IPS-NIHi11 (cell line): ENCODE measurements at places on chromosomes 3 and 15.

DNA sequence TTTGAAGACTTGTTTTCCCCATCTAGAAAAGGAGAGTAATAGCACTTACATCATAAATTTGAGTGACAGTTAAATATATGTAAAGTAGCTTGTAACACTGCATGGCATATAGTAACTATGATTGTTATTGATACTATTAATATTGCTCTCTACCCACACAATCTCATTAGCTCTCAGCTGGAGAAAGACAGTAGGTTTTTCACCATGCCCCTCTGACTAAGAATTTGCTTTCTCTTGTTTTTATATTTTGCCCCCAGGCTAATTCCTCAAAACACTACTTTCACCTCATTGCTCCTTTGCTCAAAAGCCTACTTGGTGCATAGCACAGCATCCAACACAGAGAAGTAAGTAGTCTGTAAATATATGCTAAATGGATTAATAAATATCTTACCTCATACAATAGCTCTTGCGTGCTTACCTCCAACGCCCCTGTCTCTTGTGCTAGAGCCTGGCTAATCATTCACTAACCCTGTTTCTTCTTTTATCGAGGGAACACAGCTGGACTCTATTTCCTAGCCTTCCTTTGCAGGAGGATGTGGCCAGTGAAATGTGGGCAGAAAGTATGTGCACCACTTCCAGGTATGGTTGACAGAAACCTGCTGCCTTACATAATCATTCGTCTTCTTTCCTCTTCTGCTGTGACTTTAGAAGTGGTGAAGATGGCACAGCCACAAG lies 190.0 kb downstream of the PLCH1 start:
- no peak for DNase-seq

DNA sequence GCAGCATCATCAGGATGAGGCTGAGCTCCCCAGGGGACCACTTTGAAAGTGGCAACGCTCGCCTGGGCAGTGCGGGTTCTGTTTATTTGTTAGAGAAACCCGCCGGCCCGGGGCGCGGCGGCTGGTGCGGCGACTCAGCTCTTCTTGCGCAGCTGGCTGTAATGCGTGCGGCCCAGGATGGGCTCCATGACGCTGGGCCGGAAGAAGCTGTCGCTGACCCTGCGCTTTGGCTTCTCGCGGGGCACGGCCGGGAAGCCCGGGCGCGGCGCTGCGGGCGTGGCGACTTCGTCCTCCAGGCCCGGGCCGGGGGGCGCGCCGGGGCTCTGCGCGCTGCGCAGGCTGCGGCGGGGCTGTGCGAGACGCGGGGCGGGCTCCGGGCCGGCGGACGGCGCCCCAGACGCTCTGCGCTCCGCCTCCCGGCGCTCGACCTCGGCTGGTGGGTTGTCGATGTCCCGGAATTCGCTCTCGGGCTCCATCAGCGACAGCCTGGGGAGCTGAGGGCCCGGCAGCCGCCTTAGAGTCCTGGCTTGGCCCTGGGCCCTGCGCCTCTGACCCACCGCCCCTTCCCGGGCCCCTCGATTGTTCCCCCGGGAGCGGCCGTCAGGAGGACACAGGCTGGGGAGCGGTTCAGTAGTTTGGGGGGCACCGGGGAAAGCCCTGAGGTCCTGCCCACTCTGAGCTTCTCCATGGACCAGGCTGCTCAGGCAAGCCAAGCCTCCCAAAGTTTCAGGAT lies 10.3 kb upstream of the KIF7 start:
- DNase-seq, result peak; percentile 81

- no peak for DNase-seq
These were observed 15.3 kb downstream of the SNX1 start for GRCh38 chr15:64110950-64111678.

- DNase-seq, result no peak
These were observed 3.7 kb downstream of the SLCO3A1 start for GRCh38 chr15:91857224-91857585.

- no peak for DNase-seq
These were observed 97.7 kb upstream of the ATP2B2 start for GRCh38 chr3:10602769-10603768.

- no peak for DNase-seq
These were observed 344.6 kb downstream of the GRM7 start for GRCh38 chr3:7205535-7205934.

DNA sequence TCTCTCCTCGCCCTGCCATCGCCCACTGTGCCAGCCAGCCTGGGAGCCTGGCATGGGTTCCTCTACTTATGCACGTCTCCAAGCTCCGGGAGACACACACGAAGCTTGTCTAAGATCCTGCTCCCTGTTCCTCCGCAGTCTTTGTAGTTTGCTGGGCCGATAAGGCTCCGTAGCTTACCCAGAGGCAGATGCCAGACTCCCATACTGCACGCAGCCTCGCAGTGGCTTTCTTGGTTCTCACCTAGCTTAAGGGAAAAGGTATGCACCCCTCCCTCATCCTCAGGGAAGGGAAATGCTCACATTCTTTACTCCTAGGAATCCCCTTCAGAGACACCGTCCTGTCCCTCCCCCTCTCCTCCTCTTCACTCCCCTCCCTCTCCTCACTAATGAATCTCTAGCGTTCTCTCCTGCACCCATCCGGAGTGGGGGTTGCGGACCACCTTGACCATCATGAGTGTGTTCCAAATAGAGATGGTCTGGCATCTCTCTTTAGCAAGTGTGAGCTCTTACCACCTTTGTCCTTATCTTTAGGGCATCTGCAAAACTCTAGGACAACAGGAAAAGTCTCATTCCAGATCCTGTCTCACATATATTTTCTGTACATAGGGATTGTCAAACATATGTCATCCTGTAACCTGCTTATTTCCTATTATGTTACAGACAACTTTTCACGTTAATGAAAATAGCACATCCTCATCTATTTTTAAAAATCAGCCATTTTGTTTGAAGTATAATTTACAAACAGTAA lies 56.5 kb downstream of the TMEM266 start:
- peak; percentile 59 for DNase-seq

GRCh38 chr3:159806412-159806811 lies 182.2 kb upstream of the IL12A start:
- no peak for DNase-seq

- no peak for DNase-seq
These were observed 44.9 kb upstream of the SGO1 start for GRCh38 chr3:20230954-20231353.

- no peak for DNase-seq
These were observed 130.8 kb downstream of the UACA start for GRCh38 chr15:70632491-70633102.

- no peak for DNase-seq
These were observed 22.3 kb downstream of the RPSA start for GRCh38 chr3:39428745-39429201.

DNA sequence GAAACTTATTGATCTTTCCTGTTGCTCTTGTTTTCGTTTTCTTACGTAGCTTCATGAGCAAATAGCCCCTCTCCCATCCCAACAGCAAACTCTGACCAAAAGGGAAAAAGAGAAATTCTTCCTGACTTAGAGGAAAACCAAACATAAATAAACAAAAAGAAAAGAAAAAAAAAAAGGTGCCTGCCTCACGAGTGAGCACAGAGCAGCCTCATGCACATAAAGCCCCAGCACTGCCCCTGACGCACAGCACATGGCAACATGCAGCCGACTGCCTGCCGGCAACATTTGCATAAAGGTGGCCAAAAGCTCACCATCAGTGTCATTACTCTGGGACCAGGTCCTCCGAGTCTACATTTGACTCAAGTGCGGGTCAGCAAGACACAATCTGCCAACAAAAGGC lies 6.4 kb downstream of the POC1A start:
- DNase-seq, result no peak

- no peak for DNase-seq
These were observed 71.4 kb downstream of the ARNT2 start for GRCh38 chr15:80475572-80475971.
